ENCODE measurements at places on chromosomes 11 and 22.

- no peak for DNase-seq
Measured at GRCh38 chr22:39655004-39655579, 84.5 kb downstream of the CACNA1I start.

DNA sequence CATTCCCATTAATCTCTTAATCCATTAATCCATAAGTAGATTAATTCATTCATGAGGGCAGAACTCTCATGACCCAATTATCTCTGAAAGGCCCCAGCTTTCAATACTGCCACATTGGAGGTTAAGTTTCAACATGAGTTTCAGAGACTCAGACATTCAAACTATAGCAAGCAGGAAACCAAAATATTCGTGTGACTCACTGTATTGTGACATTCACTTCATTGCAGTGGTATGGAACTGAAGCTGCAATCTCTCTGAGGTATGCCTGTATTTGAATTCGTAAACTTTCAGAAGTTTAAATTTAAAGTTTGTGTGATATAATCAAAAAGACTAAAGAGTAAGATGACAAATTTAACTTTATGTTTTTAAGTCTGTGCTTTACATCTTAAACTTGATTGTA is 2.9 kb upstream of the OR52J3 start:
- DNase-seq, result no peak

- DNase-seq, result no peak
Measured at GRCh38 chr11:63623513-63624140, 9.4 kb upstream of the PLAAT3 start.

- DNase-seq, result no peak
Measured at GRCh38 chr22:30474683-30475424, 3.0 kb upstream of the SEC14L3 start.

GRCh38 chr11:96781082-96781481 is 391.3 kb downstream of the JRKL start:
- no peak for DNase-seq

DNA sequence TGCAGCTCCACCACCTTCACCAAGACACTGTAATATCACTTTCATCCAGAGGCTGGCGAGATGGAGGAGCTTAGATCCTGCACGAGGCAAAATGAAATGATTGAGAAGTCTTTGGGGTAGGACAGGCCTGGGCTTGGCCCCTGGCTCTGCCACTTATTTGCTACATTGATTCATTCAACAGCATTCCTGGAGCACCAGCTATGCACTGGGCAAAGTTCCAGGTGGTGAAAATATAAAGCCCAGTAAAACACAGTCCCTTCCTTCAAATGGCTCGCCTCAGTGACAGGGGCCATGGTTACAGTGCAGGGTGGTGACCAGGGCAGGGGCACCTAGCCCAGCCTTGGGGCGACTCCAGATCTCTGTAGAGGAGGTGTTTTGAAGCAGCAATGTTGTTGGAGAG is 19.7 kb downstream of the ALX4 start:
- no peak for DNase-seq

- DNase-seq, result peak; percentile 85
Measured at GRCh38 chr11:38460896-38461295, 1862.9 kb upstream of the RAG2 start.

DNA sequence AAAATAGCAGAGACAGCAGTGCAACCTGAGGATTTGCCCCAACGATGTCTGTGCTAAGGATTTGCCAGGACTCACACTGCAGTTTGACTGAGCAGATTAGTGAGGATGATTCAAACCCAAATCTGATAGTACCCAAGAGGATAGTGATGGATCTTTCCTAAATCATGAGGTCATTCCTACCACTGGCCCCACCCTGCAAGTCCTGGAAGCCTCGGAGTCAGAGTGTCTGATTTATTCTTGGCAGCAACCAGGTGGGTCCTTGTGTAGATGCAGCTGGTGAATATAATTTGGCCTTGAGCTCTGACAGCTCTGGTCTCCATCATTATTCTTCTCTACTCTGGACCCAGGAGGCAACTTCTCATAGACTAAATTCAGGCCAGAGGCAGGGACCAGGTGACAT is 179.3 kb upstream of the RAG2 start:
- no peak for DNase-seq

- DNase-seq, result no peak
Measured at GRCh38 chr11:2400762-2401435, 349 bp downstream of the TSSC4 start.

GRCh38 chr11:32447252-32447651 is 11.9 kb upstream of the WT1 start:
- DNase-seq, result no peak

DNA sequence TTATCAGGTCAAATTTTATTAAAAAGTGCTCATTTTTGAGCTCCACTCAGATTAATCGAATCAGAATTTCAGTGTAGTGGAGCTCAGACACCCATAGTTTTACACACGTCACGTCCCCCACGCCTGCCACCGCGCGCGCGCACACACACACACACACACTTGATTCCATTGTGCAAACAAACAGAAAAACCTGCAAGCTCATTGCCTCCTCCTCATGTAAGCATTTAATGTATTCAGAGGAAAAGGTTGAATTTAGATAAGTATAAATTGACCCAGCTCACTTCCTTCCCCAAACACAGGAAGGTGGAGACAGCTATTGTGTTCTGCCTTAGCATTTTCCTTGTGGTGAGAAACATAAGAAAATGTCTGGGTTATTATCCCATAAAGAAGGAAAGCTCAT is 336.7 kb downstream of the LUZP2 start:
- no peak for DNase-seq

GRCh38 chr11:45733176-45733575 is 67.8 kb upstream of the CHST1 start:
- no peak for DNase-seq

GRCh38 chr11:8335683-8336082 is 72.0 kb upstream of the LMO1 start:
- no peak for DNase-seq

- no peak for DNase-seq
Measured at GRCh38 chr22:39318507-39319283, 728 bp downstream of the RPL3 start.

DNA sequence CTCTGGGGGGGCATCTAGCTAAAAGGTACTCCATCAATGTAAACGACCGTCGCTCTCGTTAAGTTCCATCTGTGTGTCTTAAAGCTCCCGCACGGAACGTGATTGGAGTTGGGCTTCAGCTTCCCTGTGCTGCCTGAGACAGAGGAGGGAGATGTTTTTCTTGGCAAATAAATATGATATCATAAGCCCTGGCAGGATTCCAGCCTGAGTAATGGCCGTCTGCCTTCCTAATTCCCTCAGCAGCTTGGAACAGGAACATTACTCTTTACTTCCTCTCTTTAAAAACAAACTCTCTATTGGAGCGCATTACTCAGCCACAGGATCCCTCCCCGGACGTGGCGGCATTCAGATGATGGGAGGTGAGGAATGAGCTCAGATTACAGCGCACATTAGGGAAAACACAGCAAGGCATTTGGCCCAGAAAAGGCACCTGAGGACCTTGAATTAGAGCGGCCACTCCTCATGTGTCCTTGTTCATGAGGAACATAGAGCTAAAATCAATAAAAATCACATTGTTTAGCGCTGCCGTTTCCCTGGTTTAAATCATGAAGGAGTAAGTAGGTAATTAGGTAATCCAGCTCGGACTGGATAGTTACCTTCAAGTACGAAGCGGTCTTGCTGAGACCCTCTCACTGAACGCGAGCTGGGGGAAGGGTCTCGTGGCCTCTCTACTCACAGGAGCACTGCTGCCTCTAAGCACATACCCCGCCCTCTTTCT is 230.4 kb downstream of the ST3GAL4 start:
- DNase-seq, result peak; percentile 96

GRCh38 chr11:61947486-61948210 is 2.5 kb upstream of the BEST1 start:
- DNase-seq, result peak; percentile 89

DNA sequence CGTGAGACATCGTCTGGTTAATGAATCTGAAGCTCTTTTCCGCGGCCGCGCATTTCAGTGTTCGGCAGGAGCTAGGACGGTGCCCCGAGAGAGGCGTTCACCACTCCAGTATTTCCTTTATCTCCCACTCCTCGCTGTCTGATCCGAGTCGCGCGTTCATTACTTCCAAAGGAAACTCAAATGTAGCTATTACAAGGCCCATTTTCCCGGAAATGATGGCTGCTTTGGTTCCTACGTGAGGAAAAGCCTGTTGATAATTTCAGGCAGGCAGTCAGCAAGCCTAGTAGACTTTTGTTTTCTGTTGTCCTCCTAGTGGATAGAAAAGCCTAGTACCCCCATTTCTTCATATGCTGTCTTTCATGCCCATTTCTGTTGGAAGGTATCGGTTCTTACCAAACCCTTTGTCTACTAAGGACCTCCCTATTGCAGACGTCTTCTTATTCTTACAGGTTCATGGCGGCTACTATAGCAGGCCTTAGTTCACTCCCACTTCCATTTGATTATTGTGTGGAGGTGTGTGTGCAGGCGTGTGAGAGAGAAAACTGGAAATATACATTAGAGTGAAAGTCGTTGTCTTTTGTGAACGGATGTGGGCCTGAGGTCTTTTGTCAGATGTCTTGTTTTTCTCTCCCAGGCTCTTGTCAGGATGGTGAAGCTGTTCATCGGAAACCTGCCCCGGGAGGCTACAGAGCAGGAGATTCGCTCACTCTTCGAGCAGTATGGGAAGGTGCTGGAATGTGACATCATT is 737 bp downstream of the RBM4 start:
- peak; percentile 30 for DNase-seq

DNA sequence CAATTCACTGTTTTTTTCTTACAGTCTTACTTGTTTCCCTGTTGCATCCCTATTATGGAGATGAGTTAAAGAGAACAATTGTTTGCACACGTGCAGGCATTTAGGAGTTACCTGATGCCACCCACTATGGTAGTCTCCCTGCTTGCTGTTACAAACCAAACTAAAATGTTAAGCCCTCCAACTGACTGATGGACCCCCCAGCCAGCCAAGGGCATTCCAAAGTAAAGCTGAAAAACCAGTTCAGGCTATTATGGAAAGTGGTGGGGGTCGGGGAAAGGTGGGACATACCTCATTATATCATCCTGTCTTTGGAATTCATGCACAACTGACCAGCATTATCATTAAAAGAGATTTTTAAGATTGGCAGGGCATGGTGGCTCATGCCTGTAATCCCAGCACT is 47.0 kb upstream of the GNAZ start:
- DNase-seq, result no peak

All from kidney (tissue), 22 donors.